NCI-H1436 treated with DMSO at 0.1 percent for 48 hours (cell line): ENCODE measurements at places on chromosomes 2 and 18.

GRCh38 chr2:79219383-79219988 lies 59.9 kb upstream of the REG3A start:
- no peak for DNase-seq

- DNase-seq: no peak
Measured at GRCh38 chr2:85470850-85471800, 52.6 kb downstream of the SH2D6 start.

DNA sequence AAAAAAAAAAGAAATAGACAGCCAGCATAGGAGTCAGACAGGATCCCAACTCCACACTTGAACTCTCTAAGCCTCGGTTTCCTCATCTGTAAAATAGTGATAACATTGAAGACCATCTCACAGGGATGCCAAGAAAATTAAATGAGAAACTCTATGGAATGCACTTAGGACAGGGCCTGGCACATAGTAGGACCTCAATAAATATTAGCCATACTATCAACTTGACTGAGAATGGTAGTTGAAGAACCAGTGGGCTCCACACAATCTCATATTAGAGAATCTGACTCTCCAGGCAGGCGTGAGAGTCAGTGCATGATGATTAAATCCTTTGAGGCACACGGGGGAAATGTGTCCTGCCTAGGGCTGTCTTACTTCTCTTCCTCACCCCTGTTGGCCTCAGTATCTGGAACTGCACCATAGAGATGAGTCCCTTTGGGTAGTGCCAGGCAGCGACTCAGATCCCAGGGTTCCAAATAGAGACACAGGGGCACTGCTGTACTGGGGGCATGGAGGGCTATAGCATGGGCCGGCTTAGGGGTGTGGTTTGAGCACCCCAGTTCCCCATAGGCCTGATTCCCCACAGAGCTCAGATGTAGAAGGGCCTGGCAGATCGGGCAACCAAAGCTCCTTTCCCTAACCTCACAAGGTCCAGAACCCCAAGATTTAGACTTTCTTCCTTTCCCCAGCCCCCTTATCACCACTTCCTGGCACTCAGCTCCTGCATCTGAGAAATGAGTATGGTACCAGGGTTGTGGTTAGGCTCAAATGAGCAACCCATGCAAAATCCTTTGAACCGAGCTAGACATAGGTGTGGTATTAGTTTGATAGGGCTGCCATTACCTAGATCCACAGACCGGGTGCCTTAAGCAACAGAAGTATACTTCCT lies 51.3 kb upstream of the CAB39 start:
- DNase-seq: no peak

GRCh38 chr2:208373460-208374089 lies 33.0 kb upstream of the PTH2R start:
- no peak for DNase-seq

GRCh38 chr2:60312618-60313017 lies 240.8 kb downstream of the BCL11A start:
- DNase-seq: no peak

DNA sequence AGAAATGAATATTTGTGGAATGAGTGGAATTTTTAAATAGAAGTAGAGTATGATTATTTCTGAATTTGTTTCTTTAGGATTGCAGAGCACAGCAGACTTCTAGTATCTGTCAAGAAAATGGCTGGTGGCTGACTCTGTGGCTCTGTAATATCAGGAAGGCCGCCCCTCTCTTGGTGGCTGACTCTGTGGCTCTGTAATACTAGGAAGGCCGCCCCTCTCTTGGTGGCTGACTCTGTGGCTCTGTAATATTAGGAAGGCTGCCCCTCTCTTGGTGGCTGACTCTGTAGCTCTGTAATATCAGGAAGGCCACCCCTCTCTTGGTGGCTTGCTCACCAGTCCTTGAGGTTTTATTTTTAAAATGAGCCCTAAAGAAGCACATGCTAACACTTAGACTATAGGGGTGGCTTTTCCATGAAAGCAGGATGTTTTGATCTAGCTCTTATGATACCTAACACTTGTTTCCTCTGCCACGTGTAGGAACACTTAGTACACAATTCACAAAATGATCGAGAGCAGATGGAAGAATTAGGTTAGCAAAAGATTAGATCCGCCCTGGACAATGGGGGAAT lies 85.1 kb upstream of the TTC39C start:
- no peak for DNase-seq

- no peak for DNase-seq
Measured at GRCh38 chr2:117980783-117981676, 32.8 kb downstream of the CCDC93 start.
